Upper lobe of left lung (tissue), 6 donors: ENCODE measurements at places on chromosomes 16 and 17. TPM values are rescaled to one million over a fixed set of nuclear protein-coding genes. Genes with fewer than 3 reads are reported as not detected.

DNA sequence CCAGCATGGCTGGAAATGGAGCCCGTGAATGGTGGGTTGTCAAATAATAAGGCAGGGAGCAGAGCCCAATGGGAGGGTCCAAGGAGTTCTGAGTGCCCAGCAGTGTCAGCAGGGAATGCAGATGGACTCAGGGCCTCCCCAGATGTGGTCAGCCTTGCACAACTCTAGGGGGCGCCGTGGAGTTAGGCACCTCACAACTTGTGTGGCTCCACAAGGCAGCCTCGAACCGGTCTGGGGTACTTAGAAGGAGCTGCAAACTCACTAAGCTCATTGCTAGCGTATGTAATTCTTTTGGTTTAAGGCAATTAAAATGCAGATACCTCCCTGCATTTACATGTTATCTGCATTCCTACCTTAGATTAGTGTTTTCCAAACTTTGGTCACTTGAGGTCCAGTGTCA, 18.1 kb downstream of the IRF8 start:
- no peak for DNase-seq

DNA sequence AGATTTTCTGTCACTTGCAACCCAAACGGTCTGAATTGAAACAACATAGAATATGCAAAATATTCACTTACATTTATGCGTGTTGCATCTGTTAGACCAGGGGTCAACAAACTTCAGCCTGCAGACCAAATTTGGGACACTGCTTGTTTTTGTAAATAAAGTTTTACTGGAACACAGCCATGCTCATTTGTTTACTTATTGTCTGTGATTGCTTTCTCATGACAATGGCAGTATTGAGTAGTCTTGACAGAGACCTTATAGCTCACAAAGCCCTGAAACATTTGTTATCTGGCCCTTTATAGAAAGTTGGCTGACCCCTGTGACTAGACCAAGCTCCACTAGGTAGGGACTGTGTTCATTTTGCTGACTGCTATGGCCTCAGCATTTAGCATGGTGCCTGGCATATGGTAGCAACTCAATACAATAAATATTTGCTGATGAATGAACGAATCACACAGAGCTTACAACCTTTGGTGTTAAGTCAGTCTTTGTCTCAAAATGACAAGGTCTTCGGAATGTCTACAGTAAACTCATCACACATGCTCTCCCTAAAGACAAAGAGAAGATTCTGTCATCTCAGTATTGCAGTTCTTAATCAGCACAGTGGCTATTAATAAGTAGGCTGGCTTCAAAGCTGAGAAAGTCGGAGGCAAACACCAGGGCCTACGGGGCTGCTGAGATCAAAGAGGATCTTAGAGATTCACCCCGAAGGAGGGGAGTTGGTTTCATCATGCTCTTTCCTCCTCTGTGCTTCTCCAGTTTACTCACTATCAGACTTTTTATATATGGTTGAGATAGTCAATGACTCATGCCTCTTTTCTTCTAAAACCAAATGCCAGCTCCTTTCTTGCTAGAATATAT, 95.2 kb upstream of the AXIN2 start:
- DNase-seq: no peak

DNA sequence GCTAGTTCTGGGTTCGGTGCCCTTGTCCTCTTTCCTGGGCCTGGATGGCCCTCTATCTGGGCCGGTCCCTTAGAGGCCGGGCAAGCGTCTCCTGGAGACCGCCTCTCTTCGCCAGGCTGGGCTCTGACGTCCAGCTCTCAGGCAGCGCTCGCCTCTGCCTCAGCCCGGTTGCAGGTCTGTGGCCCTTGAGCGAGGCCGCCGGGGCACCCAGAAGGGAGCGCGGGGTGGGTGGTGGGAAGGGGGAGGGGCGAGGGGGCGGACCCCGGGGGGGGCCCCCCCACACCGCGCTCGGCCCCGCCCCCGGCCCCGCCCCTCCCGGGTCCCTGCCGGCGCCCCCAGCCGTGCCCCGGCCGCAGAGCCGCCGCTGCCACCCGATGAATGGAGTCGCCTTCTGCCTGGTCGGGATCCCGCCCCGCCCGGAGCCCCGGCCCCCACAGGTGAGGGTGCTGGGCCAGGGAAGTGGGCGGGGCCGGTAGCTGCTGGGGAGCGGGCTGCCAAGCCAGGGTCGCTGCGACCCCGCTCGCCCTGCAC, at the start of gene ARHGAP23:
Gene ARHGAP23, plus strand, starts transcription at position 353 of the 531 bp plus-strand sequence. Its CDS starts 22 bp downstream, at position 375.
- DNase-seq: peak; percentile 81

DNA sequence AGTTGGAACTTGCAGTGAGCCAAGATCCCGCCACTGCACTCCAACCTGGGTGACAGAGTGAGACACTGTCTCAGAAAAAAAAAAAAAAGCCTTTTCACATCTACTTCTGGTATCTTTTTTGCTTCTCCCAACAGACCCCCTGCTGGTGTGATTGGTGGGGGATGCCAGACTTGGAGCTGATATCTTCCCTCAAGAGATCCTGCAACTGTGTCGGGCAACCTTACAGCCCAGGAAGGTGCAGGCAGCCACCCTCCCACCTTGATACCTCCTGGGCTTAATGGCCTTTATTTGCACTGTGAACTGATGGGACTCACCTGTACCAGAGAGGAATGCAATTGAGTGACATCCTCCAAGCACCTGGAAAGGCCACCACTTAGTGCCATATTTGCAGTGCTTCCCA, 142.3 kb downstream of the RGS9 start:
- DNase-seq: no peak

The KRT40 gene
- 0.24 TPM for total RNA-seq
